COR-L47 (cell line): ENCODE measurements at places on chromosomes 3 and 15.
A peak's percentile ranks its signal among the peaks of the same experiment; 100 is the strongest.

- no peak for DNase-seq
Observed at GRCh38 chr3:181330257-181330656, 340.7 kb upstream of the DNAJC19 start.

- no peak for DNase-seq
Observed at GRCh38 chr15:44697014-44697413, 14.1 kb downstream of the PATL2 start.

DNA sequence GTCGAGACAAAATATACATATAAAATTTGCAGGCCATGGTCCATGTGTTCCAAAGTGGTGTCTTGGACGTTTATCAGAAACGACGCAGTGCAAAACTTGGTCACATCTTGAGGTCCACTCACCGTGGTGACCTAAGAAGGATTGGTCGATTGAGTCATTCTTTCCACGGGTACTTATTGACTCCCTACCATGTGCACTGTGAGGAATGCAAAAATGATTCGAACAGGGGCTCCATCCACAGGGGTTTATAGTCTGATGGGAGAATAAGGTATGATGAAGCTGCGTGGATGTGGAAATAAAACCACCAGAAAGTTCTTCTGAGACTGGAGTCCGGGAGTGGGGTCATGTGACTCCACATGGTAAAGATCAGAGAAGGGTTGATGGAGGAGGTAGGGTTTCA is 185.2 kb downstream of the ITPR1 start:
- no peak for DNase-seq

DNA sequence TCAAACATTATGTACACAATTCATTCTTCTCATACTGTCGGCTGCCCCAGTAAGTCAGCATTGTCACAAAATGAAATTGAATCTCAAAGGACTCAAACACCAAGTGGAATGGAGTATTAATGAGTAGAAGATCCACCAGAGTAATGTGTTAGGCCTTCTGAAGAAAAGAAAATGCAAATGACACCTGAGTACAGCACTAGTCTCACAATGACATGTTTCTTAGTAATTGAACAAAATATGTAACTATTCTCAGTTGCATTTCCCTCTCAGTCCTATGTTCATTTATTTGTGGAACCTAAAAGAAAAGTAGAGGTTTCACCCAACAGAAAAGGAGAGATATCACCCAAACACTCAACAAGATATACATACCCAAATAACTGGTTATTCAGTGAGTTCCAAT is 283.9 kb upstream of the THBS1 start:
- DNase-seq: no peak

GRCh38 chr3:114958930-114959329 is 188.2 kb downstream of the ZBTB20 start:
- no peak for DNase-seq

DNA sequence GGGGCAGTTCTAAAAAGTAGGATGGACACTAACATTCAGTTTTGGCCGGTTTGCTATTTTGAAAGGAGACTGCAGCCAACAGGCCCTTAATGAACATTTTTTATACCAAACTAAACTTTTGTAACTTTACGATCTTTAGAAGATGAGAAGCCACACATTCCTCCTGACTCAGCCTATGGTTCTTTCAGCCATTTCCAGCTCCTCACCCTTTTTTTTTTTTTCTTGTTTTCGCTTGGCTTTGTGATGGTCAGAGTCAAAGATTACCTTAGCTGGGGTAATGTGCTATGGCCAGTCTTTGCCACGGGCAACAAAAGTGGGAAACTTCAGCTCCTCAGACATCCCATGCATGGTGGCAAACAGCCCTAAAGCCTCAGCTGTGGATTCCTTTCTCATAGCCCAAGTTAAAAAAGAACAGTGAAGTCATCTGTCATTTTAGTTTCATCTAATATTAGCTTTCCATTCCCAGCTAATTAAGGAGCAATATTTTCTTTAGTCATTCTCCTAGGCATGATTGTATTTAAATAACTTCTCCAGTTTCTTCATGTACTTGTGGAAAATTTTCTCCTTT is 368.7 kb downstream of the MFSD1 start:
- no peak for DNase-seq

- no peak for DNase-seq
Observed at GRCh38 chr3:55735976-55736375, 248.9 kb upstream of the WNT5A start.

DNA sequence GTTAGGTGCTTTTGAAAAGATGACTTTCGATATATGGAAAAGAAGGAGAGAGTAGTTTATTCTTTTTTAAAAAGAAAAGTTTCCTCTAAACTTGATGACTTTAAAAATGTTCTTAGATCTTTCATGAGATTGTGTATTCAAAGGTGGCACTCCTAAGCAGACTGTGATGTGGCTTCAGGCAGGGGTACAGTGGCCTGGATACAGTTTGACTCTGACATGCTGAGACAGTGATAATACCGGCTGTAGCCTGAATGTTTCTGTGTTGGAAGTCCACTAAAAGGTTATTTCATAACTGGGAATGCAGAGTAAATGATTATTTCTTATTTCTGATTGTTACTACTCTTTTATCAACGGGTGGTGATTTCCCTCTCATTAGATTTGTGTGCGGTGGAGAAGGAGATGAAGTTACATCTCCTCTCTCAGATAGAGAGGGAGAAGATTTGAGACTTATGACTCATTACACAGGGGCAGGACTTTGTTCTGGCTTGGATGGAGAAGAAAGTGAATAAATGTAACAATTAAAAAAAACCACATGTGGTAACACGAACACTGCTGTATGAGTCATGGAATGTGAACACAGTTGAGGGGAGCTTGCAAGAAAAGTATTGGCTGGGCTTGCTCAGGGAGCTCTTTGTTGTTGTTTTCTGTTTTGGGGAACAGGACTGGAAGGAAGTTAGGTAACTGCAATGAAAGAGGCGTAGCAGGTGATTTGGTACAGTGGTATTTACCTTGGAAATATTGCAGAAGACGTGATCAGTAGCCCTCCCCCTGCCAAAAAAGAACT is 21.6 kb downstream of the SPTSSB start:
- DNase-seq: no peak

DNA sequence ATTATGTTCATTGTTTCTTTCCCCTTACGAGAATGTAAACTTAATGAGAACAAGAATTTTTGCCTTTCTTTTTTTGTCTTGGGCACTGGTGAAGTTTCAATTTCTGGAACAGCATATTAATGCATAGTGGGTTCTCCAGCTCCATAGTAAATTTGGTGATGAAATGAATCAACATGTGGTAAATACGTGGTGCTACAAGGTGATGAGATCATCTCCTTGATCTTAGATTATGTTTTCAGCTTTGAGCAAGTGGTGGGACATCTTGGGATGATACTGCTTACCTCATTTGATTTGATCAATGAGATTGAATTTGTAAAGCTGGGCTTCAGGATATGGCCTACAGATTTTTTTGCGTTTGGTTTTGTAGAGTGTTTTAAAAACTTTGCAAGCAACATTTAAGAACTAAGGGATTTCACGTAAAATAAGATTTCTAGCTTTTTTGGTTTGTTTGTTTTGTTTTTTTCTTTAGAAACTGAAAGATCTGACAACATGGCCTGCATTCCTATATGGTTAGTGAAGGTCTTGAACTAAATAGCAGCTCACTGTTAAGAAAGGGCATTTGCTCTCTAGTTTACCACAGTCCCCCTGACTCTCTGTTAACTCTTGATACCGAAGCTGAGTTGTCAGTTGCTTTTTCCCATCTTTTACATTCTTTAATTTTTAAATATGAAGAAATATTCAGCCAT is 45.6 kb downstream of the FNDC3B start:
- no peak for DNase-seq

- DNase-seq: peak; percentile 23
Observed at GRCh38 chr3:196159952-196160804, 51.0 kb downstream of the ZDHHC19 start.

DNA sequence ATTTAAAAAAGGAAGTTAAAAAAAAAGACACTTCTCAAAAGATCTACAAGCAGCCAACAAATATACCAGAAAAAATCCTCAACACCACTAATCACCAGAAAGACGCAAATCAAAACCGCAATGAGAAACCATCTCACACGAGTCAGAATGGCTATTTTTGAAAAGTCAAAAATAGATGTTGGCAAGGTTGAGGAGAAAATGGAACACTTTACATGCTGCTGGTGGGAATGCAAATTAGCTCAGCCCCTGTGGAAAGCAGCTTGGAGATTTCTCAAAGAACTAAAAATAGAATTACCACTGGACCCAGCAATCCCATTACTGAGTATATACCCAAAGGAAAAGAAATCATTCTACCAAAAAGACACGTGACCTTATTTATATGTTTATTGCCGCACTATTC is 574.7 kb upstream of the ADAMTS9 start:
- DNase-seq: no peak

DNA sequence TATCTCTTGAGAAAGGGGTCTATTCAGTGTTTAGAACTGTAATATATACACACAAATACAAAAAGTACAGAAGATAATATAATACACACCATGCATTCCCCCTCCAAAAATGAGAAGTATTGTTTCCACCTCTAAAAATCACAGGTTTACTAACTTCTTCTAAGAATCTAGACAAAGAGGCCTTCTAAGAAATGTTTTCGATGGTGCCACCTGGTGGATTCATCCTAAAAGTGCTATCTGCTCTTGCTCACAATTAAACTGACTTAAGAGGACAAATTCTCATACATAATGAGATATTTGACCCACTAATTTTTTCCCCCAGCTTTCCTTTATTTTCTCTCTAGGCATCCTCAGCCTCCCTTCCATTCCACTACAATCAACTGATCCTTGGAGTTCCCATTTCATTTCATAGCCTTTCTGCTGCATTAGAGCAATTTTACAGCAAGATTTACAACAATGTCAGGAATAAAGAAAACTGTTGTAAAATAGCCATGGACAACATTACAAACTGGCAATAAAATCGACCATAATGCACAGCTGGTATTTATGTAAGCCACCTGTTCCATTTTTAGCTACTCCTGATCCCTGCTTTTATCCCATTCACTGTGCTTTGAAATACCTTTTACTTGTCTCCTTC is 124.6 kb downstream of the ARRDC4 start:
- DNase-seq: peak; percentile 26
